Stimulated activated CD4-positive, alpha-beta T cell treated with anti-CD3 and anti-CD28 coated beads, Interleukin-12 subunit alpha, Interleukin-12 subunit beta, amount 100 ng/mL, for 4 hours (primary cell): ENCODE measurements at places on chromosomes 6 and 20.

DNA sequence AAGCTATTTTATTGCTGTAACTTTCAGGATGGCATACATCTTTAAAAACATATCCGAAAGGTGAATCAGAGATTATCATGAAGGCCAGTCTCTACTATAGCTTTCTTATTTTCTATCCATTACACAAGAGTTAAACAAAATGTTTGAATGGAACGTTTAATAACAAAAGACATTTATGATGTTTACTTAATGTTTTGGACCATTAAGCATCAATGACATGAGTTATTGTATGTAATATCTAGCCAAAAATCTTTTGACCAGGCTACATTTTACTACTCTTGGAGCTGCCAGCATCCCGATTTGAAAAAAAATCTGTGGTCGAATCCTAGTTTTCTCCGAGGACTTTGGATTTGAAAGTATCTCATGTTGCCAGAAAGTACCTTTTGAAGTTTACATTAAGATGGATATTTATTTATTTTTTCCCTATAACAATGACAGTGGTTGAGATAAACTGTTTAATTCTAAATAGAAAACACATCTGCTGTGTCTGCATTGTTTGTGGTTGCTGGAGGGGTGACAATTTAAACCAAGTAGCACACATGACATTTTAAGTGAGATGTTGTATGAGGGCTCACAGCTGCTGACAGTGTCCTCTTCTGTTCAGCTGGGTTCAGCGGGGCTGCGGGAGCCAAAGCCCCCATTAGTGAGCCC, 293.7 kb upstream of the TCF21 start:
- DNase-seq = no peak

- DNase-seq = no peak
Measured at GRCh38 chr6:17719323-17720041, 12.8 kb upstream of the NUP153 start.

- DNase-seq = no peak
Measured at GRCh38 chr6:72636215-72636614, 14.4 kb downstream of the KCNQ5 start.

- no peak for DNase-seq
Measured at GRCh38 chr6:48615041-48615440, 504.0 kb upstream of the PTCHD4 start.
